ENCODE measurements at places on chromosomes 6 and 20.

- no peak for DNase-seq
These were observed at the start of gene FABP7 for GRCh38 chr6:122779667-122780066. Gene FABP7 (plus strand): TSS chr6:122779716. CDS start chr6:122779795, 79 bp downstream.

DNA sequence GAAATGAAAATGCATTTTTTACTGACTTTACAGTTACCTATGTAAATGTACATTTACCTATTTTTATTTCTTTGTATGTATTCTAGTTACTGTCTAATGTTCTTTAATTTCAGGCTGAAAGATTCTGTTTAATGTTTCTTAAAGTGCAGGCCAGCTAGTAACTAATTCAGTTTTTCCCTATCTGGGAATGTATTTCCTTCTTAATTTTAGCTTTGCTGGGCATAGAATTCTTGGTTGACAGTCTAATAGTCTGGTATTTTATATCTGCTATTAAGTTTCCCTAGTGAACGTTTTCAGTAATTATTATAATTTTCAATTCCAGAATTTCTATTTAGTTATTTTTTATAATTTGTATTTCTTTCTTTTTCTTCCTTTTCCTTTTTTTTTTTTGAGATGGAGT, 186.0 kb upstream of the NOX3 start:
- no peak for DNase-seq

GRCh38 chr6:170524172-170524502, 29.0 kb downstream of the PSMB1 start:
- no peak for DNase-seq

DNA sequence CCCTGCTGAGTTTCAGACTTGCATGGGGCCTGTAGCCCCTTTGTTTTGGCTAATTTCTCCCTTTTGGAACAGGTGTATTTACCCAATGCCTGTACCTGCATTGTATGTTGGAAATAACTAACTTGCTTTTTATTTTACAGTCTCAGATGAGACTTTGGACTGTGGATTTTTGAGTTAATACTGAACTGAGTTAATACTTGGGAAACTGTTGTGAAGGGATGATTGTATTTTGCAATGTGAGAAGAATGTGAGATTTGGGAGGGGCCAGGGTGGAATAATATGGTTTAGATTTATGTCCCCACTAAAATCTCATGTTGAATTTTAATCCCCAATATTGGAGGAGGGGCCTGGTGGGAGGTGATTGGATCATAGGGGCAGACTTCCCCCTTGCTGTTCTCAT, 99.1 kb upstream of the IRAK1BP1 start:
- DNase-seq = no peak

- DNase-seq = no peak
These were observed 65.1 kb downstream of the REV3L start for GRCh38 chr6:111417946-111418345.

DNA sequence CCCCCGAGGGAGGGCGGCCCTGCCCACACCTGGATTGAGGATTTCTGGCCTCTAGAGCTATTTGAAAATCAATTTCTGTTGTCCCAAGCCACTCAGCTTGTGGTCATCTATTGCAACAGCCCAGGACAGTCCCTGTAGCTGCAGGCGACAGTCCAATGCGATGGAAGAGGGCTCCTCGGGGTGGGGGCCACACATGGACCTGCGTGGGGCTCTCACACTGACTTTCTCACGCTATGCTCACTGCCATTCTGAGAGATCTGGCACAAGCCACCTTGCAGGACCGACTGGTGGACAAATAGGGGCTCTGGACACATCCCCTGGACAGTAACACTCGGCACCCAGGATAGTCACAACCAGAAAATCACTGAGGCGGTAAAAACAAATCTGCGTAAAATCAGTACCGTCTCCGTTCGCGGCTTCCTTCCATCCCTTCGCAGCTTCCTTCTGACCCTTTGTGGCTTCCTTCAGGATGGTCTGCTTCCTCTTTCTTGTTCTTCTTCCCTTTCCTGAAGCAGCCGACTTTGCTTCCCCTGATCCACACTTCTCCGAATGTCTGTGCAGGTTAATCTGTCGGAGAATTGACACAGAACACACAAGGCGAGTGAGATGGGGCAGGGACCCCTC, 21.8 kb downstream of the CTCFL start:
- no peak for DNase-seq
